Stimulated activated CD4-positive, alpha-beta T cell treated with anti-CD3 and anti-CD28 coated beads, TNF-alpha, amount 100 ng/mL, for 1 hour (primary cell): ENCODE measurements at places on chromosomes 5 and 9.

DNA sequence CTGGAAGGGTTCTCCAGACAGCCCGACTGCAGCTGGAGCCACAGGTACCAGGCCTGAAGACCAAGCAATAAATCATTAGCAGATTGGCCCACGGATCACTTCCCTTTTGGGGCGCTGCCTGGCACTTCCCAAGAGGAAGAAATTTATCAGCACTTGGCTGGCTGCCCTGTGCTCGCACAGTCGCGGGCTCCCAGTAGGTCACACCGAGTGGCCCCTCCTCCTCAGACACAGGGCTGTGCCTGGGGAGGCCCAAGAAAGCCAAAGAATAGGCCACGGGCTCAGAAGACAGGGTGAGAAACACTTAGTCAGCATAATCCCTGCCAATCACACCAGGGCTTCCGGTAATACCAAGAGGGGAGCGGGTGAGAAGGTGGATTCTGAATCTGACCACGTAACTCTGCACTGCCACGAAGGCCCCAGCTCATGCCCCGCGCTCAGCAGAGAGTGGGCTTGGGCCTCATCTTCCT lies 115.7 kb upstream of the MSX2 start:
- DNase-seq: no peak

DNA sequence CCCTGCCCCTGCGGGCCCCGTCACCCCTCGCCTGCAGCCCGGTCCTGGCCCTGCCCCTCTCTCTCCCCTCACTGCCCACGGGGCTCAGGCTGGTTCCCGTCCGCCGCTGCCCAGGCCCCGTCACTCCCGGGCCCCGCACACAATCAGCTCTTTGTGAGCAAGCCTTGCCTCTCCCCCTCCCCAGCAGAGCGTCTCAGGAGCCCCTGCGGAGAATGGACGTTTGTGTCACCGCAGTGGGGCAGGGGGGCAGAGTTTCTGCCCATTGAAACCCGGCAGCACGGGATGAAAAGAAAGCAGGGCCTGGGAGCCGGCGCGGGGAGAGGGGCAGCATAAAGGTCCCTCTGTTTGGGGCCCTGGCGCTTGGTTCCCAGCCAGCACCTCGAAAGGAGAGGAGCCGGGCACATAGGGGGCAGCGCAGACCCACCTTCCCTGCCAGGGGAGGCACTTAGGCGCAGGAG lies 13.5 kb upstream of the NUP214 start:
- no peak for DNase-seq

- peak; percentile 3 for DNase-seq
Observed at GRCh38 chr5:52915176-52915875, 73.8 kb upstream of the ITGA2 start.

DNA sequence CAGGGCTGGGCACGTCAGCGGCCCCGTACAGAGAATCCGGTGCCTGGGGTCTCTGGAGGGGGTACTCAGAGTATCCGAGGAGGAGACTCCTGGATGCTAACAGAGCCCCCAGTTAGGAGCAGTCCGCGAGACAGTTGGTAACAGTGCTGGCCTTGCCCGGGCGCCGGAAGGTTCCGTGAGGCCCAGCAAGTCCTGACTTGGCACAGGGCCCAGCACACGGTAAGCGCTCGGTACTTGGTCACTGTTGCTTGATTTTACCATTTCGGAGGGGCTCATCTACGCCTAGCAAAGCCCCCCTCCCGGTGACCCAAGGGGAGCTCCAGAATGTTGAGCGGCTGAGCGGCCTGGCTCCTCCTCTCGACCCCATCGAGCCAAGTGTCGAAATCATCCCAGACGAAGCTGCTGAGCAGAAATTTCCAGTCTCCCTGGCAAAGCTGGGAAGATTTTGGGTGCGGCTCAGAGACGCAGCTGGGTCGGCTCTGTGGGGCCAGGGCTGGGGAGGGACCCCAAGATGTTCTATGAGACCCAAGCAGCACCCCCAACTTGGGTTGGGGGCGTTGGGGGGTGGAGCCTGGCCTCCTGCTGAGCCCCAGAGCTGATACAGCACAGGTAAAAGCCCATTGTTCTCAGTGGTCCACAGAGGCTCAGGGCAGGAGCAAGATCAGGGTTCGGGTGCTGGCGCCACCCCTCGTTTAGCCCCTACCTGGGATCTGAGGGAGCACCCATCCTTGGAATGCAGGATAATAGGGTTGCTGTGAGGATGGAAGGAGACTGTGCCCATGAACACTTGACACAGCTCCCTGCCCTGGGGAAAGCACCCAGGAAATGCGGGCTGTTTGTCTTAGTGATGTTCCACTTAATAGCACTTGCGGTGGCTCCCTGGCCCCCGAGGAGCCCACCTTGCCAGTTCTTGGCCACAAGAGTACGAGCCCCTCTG lies 137.2 kb downstream of the C9orf50 start:
- DNase-seq: no peak

GRCh38 chr5:171673328-171673727 lies 112.3 kb upstream of the SMIM23 start:
- DNase-seq: no peak

- DNase-seq: no peak
Observed at GRCh38 chr9:34549407-34549732, 26.6 kb upstream of the ENHO start.

- no peak for DNase-seq
Observed at GRCh38 chr9:110006657-110007056, 201.3 kb downstream of the C9orf152 start.

GRCh38 chr5:159518371-159518770 lies 188.1 kb upstream of the IL12B start:
- no peak for DNase-seq

- DNase-seq: no peak
Observed at GRCh38 chr9:127697575-127697974, 9.2 kb upstream of the CFAP157 start.

DNA sequence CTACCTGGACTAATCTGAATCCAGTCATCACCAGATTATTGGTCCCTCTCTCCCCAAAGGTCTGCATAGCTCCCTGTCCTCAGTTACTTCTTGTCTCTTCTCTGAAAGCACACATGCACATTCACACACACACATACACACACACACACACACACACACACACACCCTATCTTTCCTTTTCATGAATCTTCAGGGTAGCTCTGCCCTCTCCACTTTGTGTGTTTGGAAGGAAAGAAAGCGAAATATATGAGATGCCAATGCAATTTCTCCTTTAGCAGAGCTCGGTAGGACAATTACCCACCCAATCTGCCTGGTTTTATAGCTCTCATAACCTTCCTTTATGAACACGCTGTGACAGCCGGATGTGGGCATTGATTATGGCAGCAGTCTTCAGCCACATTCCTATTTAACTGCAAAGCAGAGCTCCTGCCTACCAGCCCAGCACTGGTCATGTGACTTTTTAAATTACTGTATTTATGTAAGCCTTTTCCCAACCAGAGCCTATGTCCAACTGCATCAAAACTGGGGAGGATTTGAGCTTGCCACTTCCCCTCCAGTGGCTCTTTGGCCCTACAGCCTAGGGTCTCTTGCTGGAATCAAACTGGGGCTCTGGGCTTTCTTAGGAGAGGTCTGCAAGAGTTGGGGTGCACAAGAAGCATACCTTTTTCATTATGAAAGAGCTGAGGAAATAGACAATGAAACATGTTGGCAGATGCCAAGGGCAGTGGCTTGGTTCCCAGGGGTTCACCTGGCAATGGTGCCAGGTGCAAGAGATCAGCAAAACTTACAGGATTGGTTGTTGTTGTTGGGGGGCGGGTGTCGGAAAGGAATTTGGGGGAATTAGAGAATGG lies 20.8 kb upstream of the MATR3 start:
- DNase-seq: no peak

- DNase-seq: no peak
Observed at GRCh38 chr9:81737871-81738507, 48.6 kb upstream of the TLE1 start.

GRCh38 chr9:133189826-133190225 lies 19.2 kb downstream of the OBP2B start:
- DNase-seq: no peak

GRCh38 chr5:167406513-167406912 lies 884.9 kb upstream of the WWC1 start:
- no peak for DNase-seq

DNA sequence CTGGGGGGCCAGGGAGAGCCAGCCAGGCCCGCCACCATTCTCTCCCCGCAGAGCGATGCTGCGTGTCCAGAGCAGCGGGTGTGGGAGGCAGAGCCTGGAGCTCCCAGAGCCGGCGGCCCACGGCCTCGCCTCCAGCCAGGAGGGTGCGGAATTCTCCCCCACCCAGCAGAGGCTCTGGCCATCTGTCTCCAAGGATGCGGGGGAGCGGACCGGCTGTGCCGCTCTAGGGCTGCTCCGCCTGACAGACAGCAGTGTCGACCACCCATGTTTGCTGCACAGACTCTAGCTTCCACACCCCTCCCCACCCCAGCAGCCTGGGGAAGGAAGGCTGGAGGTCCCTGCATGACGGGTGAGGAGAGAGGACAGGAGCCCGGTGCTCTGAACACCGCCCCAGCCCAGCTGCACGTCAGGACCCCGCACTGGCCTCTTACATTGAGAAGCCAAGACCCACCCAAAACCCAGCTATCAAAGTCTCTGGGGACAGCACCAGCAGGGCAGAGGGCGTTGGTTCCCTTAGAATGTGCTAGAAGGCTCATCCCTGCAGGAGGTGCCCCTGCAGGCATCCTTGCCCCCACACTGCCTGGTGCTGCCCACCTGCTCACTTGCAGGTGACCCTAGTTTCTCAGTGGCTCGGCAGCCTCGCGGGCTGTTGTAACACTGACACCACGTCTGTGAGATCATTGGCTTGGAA lies 29.7 kb upstream of the FCN1 start:
- DNase-seq: no peak

- DNase-seq: no peak
Observed at GRCh38 chr9:124012368-124013301, 1.1 kb downstream of the LHX2 start.

GRCh38 chr5:53928641-53929040 lies 368.2 kb downstream of the NDUFS4 start:
- DNase-seq: no peak

GRCh38 chr9:95105519-95106287 lies 211.8 kb downstream of the FANCC start:
- DNase-seq: no peak

DNA sequence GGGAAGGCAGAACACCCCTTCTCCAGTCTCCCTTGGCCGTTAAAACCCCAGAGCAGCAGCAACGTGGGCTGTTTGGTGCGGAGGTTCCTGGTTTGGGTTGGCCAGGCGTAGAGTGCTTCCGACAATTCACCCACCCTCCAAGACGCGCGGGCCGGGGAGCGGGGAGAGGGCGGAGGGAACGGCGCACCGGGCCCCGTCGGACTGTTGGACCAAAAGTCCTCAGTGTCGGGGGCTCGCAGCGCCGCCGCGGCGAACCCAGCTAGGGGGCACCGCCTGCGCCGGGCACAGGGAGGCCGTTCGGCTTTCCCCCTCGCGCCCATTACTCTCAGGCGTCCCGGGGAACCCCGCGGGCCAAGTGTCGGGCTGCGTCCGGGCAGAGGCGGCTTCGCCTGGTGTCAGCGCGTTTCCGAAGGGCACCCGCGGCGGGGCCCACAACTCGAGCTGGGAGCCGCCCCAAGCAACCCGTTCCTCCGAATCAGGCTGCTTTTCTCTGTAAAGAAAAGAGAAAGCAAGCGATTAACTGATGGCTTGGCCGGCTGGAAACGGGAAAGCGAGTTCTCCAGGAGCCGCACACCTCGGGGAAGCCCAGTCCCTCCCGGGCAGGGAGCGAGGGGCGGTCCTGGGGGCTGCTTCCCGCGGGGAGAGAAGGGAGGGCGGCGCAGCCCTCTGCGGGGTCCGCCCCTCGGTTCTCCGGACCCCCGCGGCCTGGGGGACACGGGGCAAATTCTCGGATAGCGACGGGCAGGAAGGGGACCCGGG lies 145.5 kb downstream of the ERCC6L2 start:
- no peak for DNase-seq

- no peak for DNase-seq
Observed at GRCh38 chr5:135034236-135034962, 371 bp upstream of the PITX1 start.

DNA sequence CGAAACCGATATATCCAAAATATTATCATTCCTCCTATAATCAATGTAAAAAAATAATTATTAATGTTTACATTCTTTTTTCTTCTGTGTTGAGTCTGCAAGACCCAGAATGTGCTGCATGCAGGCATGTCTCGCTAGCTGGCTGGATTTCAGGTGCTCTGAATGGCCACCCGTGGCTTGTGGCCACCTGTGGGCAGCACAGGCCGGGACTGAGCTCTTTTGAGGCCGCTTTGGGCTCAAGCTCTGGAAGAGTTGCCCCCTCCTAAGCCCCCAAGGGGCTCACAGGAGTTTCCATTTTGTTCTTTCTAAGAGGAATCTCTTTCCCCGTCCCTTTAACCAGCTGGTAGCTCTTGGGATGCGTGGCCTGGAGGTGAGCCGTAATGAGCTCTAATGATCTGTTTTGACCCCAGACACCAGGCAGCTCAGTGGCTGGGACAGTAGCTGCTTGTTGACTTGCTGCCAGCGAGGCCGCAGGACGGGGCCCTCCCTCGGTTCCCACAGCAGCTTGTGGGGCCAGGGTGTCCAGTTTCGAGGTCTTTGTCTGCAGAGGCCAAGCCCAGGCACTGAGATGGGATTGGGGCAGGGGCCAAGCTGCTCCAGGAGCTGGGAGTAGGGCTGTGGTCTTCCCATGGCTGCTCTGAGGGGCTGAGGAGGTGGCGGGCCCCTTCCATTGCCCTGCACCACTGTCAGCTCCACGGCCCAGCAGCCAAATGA lies 20.8 kb downstream of the ASS1 start:
- no peak for DNase-seq

GRCh38 chr9:25225938-25226760 lies 452.1 kb downstream of the TUSC1 start:
- DNase-seq: no peak

DNA sequence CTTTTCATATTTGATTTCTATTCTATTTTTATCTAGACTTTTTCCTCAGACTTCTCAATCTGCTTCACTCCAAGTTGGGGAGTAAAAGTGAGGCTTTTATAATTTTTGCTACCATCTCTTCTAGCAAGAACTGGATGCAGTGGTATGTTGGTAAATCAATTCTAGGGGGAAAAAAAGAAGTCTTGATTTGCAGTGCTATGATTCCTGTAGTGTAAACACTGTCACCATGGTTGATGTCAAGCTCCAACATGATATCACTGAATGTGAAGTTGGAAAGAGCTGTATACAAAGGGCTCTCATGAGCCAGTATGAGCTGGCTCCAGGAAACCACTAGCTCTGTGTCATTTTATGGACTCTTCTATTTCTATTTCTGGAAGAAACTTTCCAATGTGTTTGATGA lies 439.2 kb downstream of the NTRK2 start:
- no peak for DNase-seq
